ENCODE measurements at places on chromosomes 5 and 9.

DNA sequence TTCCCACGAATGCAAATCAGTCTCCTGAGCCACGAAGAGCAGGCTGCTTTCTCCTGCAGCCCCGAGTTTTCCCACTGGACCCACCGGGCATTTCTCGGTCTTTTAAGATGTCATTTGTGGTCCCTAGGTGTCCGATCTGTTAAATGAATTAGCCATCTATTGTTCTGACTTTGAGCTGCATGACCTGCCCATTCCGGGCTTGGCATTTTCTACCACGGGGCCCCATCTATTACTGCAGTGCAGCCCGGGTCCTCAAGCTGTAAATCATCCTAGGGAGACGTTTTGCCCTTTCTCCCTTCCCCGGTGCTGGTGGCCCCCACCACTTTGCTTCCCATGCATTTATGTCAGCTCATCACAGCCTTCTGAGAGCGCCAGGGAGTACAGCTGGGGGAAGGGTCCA, 405.4 kb downstream of the IRX1 start:
- no peaks in the 10 kb centered on the region for H3K27me3 ChIP-seq
- H3K4me1 ChIP-seq: no peaks in the 10 kb centered on the region
- no peak overlapping the region for H3K4me3 ChIP-seq
- no peak overlapping the region for H3K27ac ChIP-seq

- H3K27me3 ChIP-seq: peaks cover 34% of the 10 kb centered on the region
- H3K36me3 ChIP-seq: no peaks in the 10 kb centered on the region
- H3K27ac ChIP-seq: no peak overlapping the region
- DNase-seq: no peak
- no peak overlapping the region for H3K4me3 ChIP-seq
Measured at GRCh38 chr5:73997960-73998359, 372.0 kb downstream of the ARHGEF28 start.

- peaks cover 7% of the 10 kb centered on the region for H3K4me1 ChIP-seq
- no peak overlapping the region for H3K4me3 ChIP-seq
- H3K36me3 ChIP-seq: peaks cover 6% of the 10 kb centered on the region
- H3K27ac ChIP-seq: peak overlapping the region; percentile 78
- no peaks in the 10 kb centered on the region for H3K27me3 ChIP-seq
- no peak for DNase-seq
Measured at GRCh38 chr5:139686356-139686705, 38.2 kb downstream of the CXXC5 start.

GRCh38 chr5:89289604-89290003, 406.6 kb upstream of the MEF2C start:
- H3K4me3 ChIP-seq: no peak overlapping the region
- H3K36me3 ChIP-seq: no peaks in the 10 kb centered on the region
- H3K4me1 ChIP-seq: no peaks in the 10 kb centered on the region
- no peaks in the 10 kb centered on the region for H3K27me3 ChIP-seq
- H3K27ac ChIP-seq: no peak overlapping the region

GRCh38 chr9:107778661-107779060, 289.1 kb upstream of the KLF4 start:
- H3K36me3 ChIP-seq: no peaks in the 10 kb centered on the region
- no peak overlapping the region for H3K27ac ChIP-seq
- DNase-seq: no peak
- H3K4me1 ChIP-seq: no peaks in the 10 kb centered on the region
- no peaks in the 10 kb centered on the region for H3K27me3 ChIP-seq

DNA sequence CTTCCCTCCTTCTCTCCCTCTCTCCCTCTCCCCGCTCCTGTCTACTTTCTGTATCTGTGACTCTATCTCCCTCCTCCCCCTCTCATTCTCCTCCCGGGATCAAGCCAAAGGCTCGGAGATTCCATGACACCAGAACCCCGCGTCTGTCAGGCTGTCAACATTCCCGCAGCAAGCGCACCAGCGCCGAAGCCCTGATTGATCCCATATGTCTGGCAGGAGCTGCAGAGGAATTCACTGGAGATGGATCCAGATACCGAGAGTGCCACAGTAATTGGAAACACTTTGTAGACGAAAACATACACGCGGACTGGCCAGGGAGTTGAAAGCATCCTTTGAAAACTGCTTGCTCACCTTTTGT, 300 bp upstream of the SVEP1 start:
- peaks cover 14% of the 10 kb centered on the region for H3K27me3 ChIP-seq
- DNase-seq: no peak
- no peaks in the 10 kb centered on the region for H3K4me1 ChIP-seq
- H3K4me3 ChIP-seq: no peak overlapping the region
- H3K36me3 ChIP-seq: no peaks in the 10 kb centered on the region

DNA sequence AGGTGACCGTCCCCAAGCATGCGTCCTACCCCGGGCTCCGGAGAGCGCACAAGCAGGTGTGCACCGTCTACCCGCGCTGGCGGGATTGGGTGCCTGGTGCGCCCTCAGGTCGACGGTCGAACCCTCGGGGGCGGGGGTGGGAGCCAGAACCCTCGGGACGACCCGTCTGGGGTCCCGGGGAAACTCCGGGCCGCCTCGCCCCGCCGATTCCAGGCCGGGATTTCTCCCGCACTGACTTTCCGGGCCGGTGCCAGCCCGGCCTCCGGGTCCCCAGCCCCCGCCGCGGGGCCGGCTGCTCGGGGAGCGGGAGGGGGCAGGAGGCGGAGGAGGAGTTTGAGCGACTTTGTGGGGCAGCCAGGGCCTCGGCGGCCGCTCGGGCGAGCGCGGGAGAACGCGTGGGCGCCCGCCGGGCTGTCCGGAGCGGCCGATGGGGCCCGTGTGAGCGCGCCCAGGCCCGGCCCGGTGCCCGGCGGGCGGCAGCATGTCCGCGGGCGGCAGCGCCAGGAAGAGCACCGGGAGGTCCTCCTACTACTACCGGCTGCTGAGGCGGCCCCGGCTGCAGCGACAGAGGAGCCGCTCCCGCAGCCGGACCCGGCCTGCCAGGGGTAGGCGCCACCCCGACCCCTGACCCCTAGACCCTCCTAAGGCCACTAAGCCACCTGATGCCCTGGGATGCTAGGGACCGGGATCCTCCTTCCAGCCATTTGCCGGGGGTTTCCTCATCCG, at the start of gene DAB2IP:
Gene DAB2IP, plus strand, starts transcription at position 340 of the 726 bp plus-strand sequence. Its CDS starts 142 bp downstream, at position 482.
- H3K27ac ChIP-seq: no peak within 1 kb of the TSS
- peaks cover 83% of the 10 kb centered on the region for H3K27me3 ChIP-seq
- peaks cover 13% of the 10 kb centered on the region for H3K4me1 ChIP-seq

GRCh38 chr9:22175972-22176545, 167.0 kb upstream of the CDKN2B start:
- no peak for DNase-seq
- H3K4me1 ChIP-seq: peaks cover 2% of the 10 kb centered on the region
- H3K27me3 ChIP-seq: peaks cover 24% of the 10 kb centered on the region
- no peak overlapping the region for H3K4me3 ChIP-seq
- peak overlapping the region; percentile 12 for H3K27ac ChIP-seq

GRCh38 chr5:6818594-6819511, 105.6 kb downstream of the TENT4A start:
- no peak for DNase-seq
- H3K4me3 ChIP-seq: no peak overlapping the region
- no peaks in the 10 kb centered on the region for H3K36me3 ChIP-seq
- H3K4me1 ChIP-seq: no peaks in the 10 kb centered on the region
- no peak overlapping the region for H3K27ac ChIP-seq

DNA sequence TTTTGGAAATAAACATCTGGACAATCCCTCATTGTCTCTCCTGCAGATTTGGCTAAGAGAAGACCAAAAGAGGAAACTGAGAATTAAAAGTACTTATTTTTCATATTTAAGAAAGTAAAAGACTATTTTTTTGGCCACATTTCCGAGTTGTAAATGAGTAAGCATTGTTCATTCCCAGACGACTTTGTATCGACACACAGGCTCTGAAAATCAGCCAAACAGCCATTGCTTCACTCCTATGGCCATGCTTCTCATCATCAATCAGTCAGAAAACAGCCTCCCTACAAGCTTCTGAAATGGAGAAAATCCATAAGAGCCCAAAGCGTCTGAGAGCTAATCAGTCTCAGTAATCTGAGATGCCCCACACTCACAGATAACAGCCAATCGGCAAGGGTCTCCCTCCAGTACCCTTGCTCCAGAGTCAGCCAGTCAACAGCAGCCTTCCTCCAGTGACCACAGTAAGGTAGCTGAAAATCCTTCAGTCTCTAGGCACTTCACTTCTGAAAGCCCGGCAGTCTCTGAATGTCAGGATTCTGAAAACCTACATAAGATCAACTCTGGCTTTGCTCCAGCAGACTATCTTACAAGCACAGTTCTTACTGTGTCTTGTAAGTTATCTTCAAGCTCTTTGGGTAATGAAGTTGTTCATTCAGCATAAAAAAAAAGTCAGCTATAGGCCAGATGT, 30.9 kb downstream of the CDO1 start:
- H3K36me3 ChIP-seq: no peaks in the 10 kb centered on the region
- no peak for DNase-seq
- no peak overlapping the region for H3K4me3 ChIP-seq
- no peaks in the 10 kb centered on the region for H3K4me1 ChIP-seq
- peaks cover 72% of the 10 kb centered on the region for H3K27me3 ChIP-seq
- H3K27ac ChIP-seq: no peak overlapping the region

- H3K27me3 ChIP-seq: no peaks in the 10 kb centered on the region
- no peaks in the 10 kb centered on the region for H3K36me3 ChIP-seq
- no peak for DNase-seq
- no peak overlapping the region for H3K4me3 ChIP-seq
- H3K27ac ChIP-seq: no peak overlapping the region
Measured at GRCh38 chr5:94415798-94416197, 202.6 kb downstream of the KIAA0825 start.

GRCh38 chr5:109223531-109223930, 186.2 kb downstream of the PJA2 start:
- H3K27me3 ChIP-seq: peaks cover 13% of the 10 kb centered on the region
- H3K36me3 ChIP-seq: no peaks in the 10 kb centered on the region
- H3K4me3 ChIP-seq: no peak overlapping the region
- DNase-seq: no peak

Data from effector memory CD8-positive, alpha-beta T cell (primary cell).